ENCODE measurements at places on chromosomes 4 and X.

GRCh38 chr4:149699642-149700041, 116.0 kb downstream of the IQCM start:
- DNase-seq = no peak

DNA sequence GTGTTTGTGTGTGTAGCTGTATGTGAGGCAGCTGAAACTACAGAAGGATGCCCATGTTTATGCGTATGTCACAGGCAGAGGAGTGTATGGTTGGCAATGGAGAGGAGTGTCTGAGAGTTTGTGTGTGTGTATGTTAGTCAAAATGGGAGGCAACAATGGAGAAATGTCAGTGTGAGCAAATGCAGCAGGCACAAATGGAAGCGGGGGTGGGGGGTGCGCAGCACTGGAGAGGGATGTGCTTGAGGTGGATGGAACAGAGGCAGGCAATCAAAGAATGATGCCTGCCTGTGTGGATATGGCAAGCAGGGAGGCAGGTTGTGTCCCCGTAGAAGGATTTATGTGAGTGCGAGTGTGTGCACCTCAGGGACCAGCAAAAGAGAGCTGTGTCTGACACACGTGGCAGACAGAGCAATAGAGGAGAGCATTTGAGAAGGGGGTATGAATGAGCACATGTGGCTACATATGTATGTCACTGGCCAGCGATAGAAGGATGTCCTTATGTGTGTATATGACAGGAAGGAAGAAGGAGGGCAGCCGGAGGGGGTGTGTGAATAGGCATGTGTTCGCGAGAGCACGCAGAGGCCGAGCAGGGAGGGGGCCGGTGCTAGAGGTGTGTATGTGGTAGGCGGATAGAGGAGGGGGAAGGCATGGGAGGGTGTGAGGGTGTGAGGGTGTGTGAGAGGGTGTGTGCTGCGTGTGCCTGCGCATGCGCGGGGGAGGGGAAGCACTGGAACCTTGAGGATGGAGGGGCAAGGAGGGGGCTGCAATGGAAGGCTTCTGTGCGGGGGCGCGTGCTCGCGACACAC, 1.1 kb downstream of the PJA1 start:
- DNase-seq = peak; percentile 2

GRCh38 chr4:143347484-143348111, 10.9 kb downstream of the GAB1 start:
- no peak for DNase-seq

- DNase-seq = no peak
Observed at GRCh38 chr4:183621875-183622274, 37.1 kb downstream of the RWDD4 start.

DNA sequence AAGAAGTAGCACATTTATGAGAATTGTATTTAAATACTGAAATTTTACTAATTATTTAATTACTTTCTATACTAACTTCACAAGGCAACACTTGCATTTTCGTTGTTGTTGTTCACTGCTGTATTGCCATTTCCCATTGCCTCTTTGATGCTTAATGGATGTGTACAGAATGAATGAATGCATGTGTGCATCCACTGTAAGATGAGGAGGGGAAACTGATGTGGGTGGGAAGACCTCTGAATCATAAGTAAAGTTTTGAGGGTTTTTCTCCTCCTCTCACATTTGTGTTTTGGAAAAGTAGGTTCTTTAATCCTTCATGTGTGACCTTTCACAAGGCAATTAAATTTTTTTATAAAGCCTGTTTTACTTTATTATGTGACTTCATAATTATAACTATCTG, 46.8 kb downstream of the PDLIM5 start:
- DNase-seq = no peak

GRCh38 chr4:6560416-6561172, 14.4 kb upstream of the MAN2B2 start:
- DNase-seq = no peak

GRCh38 chrX:72716766-72717165, 2.7 kb upstream of the PHKA1 start:
- DNase-seq = no peak

DNA sequence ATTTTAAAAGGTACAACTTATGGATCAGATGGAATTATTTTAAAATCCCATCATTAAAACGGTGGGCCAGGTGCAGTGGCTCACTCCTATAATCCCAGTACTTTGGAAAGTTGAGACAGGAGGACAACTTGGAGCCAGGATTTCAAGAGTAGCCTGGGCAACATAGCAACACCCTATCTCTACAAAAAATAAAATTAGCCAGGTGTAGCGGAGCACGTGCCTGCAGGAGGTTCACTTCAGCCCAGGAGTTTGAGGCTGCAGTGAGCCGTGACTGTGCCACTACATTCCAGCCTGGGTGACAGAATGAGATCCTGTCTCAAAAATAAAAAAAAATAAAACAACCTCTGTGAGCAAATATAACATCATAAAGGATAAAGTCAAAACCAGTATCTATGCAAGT, 11.4 kb downstream of the ADH5 start:
- no peak for DNase-seq

DNA sequence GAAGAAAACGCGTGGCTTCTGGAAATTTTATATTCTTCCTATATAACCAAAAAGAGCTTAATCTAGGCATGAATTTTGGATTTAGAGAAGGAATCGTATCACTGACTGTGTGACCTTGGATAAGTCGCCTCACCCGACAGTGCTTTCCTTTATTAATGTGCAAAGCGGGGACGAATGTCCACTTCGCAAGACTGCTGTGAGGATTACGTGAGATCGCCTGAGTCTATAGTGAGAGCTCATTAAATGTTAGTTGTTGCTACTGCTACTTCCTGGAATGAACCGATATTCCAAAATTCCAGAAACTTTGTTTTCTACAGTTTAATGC, 448 bp upstream of the TBC1D8B start:
- no peak for DNase-seq

- no peak for DNase-seq
Observed at GRCh38 chr4:120916937-120917336, 5.6 kb downstream of the PRDM5 start.

DNA sequence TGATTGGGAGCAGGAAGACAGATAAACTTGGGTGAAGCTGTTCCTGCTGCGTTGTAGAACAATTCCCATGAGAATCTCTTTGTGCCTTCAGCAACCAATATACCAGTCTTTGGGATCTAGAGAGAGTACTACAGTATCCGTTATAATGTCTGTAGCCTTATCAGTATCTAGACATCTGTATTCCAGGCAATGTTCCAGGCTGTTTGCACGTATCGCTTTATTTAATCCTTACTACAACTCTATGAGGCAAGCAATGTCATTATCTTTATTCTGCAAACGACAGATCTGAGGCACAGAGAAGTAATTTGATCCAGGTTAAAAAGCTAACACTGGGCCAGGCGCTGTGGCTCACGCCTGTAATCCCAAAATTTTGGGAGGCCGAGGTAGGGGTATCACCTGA, 251.6 kb downstream of the ARHGAP24 start:
- no peak for DNase-seq

GRCh38 chrX:57282568-57282967, 3.9 kb upstream of the FAAH2 start:
- no peak for DNase-seq

GRCh38 chrX:109696146-109696740, 36.8 kb downstream of the ACSL4 start:
- DNase-seq = no peak

DNA sequence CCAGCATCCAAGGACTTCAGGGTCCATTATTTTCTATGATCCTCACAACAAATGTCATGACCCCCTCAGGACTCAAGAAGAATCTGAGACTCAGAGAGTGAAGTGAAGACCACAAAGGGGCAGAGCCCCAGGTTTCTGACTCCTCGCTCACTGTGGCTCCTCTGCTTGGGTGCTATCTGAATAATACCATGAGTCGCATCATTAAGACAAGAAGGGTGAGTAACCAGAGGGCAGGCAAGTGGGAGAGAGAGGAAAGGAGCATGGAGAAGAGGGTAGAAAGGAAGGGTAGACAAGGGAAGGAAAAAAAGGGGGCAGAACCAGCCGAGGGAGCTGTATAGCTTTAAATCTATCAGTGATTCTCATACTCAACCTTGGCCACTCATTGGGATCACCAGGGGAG, 15.5 kb upstream of the HSD17B10 start:
- no peak for DNase-seq

- no peak for DNase-seq
Observed at GRCh38 chr4:156971165-156971675, 379 bp downstream of the PDGFC start.

- DNase-seq = no peak
Observed at GRCh38 chr4:182931691-182932345, 14.6 kb upstream of the DCTD start.

- no peak for DNase-seq
Observed at GRCh38 chrX:20037186-20037585, 46.3 kb upstream of the BCLAF3 start.

GRCh38 chrX:15382813-15383212, 1.4 kb downstream of the VEGFD start:
- no peak for DNase-seq

DNA sequence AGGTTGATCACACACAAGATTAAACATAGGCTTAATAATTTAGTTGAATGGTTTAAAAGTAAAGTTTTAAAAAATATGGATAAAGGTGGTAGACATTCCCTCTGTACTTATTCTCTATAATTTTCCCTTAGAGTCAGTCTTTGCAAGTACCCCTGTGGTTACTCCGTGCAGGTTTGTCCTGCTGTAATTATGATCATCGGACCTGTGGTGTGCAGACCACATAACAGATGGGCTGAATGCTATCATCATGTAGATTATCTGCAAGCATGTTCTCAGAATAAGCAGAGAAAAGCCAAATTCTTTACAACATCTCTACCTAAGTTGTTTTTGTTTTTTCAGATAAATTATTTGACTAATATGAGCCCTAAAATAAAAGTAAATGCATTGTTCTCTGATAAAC, 146.8 kb downstream of the FSTL5 start:
- no peak for DNase-seq

- DNase-seq = no peak
Observed at GRCh38 chr4:139770361-139770760, 104.7 kb downstream of the MGST2 start.

DNA sequence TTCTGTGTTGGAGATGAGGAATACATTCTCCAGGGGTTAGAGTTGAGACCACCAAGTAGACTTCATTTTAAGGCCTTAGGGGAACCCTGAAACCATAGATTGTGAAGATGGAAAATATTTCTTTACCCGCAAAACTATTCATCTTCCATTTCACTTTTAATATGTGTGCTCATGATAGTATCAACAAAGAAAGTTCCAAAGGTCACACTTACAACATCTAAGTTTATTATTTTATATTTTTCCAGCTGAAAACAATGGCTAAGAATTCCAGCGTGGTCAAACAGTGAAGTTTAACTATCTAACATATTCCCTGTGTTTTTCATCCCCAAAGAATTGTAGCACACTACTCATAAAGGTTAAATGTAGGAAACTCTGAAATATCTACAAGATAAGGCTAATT, 214.5 kb upstream of the GIMD1 start:
- no peak for DNase-seq

DNA sequence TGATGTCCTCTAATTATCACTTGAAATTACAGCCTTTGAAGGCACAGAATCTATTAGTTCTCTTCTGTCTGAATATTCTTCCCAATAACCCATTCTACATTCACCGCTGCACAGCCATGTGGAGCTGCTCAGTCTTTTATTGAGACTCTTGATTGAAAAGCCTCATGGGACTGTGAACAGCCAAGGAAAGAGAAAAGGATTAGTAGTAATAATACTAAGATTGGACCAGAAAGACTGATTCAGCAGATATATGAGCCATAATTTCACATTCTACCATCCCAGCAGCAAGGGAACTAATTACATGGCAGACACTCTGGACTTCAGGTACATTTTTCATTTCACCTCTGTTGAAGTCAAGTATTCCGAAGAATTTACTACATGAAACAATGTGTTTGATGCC, 2471.7 kb downstream of the ARAP2 start:
- DNase-seq = no peak

DNA sequence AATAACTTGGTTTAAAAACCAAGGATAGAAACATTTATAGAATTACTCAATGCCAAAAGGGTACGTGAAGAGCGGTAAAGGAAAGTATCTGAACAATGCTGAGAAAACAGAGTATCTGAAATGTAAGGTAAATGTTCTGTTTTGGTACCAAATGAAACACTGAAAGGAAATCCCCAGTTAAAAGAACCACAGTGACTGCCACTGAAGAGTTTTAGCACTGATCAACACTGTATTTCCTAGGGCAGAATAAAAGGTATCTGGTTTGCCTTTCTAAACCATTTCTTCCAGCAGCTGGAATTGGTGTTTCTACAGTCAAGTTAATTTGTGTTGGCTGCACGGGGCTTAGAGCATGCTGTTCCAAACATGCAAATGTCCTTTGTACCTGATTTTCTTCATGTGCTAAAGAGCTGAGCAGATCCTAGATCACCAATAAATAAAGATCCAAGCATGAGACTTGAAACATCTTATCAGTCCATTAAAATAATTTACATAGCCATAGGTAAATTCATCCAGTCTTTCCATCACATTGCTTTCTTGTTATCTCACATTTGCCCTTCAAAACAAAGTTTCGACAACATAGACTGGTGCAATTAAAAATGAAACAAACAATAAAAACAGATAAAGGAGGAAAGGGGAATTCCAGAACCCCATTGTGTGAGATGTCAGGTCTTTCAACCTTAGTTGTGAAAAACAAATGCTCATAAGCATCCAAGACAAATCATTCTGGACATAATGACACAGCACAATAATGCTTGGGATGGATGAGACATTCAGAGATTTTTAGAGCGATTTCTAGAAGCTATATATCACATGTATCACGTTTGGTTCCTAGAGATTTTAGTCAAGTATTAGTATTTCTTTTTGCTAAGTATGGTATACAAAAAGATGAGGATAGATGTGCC, 38.6 kb downstream of the MFAP3L start:
- no peak for DNase-seq

DNA sequence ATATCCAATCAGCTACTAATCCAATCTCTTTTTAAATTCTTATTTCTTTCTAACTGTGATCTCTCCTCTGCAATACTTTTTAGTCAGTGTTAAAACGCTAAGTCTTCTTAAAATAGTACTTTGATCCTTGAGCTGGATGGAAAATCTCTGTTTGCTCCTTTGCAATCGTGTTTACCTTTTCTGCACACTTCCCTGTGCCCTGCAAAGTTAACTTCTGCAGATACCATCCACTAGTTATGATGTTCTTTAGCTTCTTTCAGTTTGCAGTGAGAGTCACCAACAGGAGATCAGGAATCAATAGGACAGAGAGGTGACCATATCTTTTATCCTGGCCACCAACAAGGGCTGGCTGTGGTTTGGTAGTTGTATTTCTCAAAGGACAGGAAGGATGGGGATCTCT, 391.5 kb downstream of the GASK1B start:
- DNase-seq = no peak

GRCh38 chr4:33961761-33962160, 2282.6 kb downstream of the ARAP2 start:
- DNase-seq = no peak

GRCh38 chr4:119244344-119244743, 31.8 kb downstream of the USP53 start:
- DNase-seq = no peak

- DNase-seq = no peak
Observed at GRCh38 chrX:11789809-11790208, 31.8 kb downstream of the MSL3 start.

- no peak for DNase-seq
Observed at GRCh38 chr4:53676402-53676871, 85.2 kb upstream of the LNX1 start.

GRCh38 chrX:13826770-13827169, 9.9 kb upstream of the GPM6B start:
- DNase-seq = no peak

All from stimulated activated CD8-positive, alpha-beta memory T cell treated with anti-CD3 and anti-CD28 coated beads, Interleukin-15, amount 100 ng/mL, for 24 hours (primary cell).